DND-41 (cell line): ENCODE measurements at places on chromosomes 3 and 15.

- DNase-seq: no peak
Measured at GRCh38 chr15:85388566-85389305, 8.3 kb downstream of the AKAP13 start.

DNA sequence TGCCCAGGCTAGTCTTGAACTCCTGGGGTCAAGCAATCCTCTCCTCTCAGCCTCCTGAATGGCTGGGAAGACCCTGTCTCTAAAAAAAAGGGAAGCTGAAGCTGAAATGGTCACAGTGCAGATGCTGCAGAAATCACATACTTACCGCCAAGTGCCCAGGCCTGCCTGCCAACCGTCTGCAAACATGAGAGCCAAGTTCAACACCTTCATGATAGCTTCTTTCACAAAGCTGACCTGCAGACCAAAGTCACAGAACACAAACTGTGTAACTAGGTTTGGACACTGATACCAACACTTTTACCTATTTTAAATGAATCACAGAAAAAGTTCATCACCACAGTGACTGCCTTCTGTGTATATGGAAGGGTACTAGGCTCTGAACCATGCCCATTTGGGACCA is 22.8 kb upstream of the CYFIP1 start:
- no peak for DNase-seq

DNA sequence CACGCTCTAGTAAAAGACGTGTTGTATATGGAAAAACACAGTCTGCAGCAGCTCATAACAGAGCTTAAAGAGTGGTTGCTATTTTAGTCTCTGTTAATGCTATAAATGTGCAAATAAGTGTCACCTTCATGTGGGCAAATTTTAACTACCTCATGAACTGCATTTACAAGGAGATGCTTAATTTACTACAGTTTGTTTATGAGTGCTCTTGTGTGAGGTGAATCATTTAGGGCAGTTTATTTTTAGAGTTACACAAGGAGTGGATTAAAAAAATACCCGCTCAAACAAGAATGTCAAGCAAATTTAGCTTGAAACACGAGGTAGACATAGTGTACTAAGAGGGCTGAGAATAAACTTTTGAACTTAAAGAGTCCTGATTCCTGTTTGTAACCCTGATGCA is 579.0 kb downstream of the MFSD1 start:
- no peak for DNase-seq

DNA sequence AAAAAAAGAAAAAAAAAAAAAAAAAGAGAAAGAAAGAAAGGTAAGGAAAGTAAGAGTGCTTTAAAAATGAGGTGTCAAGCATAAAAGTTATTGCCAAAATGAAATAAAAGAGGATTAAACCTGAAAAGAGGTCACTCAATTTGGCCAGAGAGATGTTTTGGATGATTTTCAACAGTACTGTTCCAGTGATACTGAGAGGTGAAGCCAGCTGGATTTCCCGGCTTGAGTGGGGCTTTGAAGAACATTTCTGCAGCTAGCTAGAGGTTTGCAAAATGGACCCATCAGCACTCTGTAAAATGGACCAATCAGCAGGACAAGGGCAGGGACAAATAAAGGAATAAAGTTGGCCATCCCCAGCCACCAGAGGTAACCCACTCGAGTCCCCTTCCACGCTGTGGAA is 128.5 kb downstream of the LSAMP start:
- no peak for DNase-seq

GRCh38 chr3:66397745-66398144 is 103.1 kb downstream of the LRIG1 start:
- no peak for DNase-seq

GRCh38 chr15:82567661-82568060 is 27.4 kb upstream of the RPS17 start:
- DNase-seq: no peak

DNA sequence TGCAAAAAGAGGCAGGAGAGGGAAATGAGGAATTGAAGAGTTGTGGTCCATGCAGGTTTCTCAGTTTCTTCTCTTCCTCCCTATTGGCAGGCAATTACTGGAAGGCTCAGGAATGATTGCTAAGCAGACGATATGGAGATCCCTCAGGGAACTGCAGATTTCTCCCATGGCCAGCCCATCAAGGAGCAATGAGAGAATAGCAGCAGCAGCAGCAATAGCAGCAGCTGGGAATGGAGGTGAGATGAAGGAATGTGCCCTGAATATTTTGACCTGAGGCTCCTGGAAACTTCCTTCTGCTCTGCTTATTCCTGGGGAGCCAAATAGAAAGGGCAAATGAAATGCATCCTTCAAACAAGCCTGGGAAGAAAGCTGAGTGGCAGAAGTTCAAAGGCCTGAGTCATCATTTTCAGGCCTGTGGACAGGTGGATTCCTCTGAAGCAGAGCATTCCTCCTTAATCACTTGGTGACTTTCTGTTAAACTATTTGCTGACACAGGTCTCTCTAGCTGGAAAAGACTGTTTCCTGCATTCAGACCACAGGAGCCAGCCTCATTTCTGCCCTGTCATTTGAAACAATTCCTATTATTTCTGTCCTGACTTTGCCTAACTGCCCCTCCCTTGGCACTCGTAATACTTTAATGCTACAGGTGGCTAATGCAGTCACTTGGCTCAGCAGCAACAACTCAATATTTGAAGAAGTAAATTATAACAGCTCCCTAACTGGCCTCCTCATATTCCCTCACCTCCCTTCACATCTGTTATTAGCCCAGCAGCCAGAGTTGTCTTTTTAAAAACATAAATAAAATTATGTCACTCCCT is 146.9 kb upstream of the GADL1 start:
- no peak for DNase-seq

GRCh38 chr3:59885899-59886400 is 836.1 kb upstream of the CFAP20DC start:
- no peak for DNase-seq

- DNase-seq: no peak
Measured at GRCh38 chr15:33360886-33361285, 50.1 kb downstream of the RYR3 start.

GRCh38 chr15:90620379-90621067 is 90.8 kb downstream of the CRTC3 start:
- DNase-seq: peak; percentile 53

GRCh38 chr3:82157952-82158351 is 396.5 kb upstream of the GBE1 start:
- no peak for DNase-seq

GRCh38 chr15:68343579-68344225 is 66.2 kb downstream of the FEM1B start:
- DNase-seq: no peak

- DNase-seq: peak; percentile 34
Measured at GRCh38 chr3:122679882-122680474, 661 bp upstream of the PARP14 start.

DNA sequence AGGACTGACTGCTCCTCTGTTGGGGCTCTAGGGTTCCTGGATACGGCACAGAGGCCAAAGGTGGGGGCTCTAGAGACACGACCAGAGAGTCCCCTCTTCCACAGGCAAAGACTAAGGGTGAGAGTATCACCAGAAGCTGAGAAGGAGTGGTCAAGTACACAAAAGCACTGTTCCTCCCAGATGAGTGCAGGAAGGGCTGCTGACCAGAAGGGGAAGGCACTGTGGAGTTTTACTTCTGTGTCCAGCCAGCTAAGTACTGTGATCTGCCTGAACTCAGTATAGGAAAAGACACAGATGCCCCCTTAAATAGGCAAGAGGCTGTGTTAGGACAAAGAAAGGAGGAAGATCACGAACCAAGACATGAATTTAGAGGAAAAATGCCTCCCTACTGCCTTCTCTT is 11.7 kb downstream of the MRPS11 start:
- DNase-seq: no peak

DNA sequence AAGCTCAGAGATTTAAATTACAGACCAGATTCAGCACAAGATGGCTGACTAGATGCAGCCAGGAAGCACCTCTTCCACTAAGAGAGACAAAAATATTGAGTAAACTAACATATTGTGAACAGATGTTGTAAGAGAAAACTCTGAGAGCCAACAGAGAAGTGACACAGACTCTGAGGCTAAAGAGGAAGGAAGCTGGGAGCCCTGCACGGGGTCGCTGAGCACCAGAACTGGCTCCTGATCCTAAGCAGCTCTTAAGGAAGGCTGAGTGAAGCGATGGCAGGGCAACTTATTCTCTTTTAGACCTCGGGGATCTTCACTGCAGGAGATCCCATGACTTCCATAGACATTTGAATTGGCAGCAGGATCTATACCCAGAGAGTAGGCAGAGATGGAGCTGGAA is 578.0 kb upstream of the GRM7 start:
- DNase-seq: no peak

DNA sequence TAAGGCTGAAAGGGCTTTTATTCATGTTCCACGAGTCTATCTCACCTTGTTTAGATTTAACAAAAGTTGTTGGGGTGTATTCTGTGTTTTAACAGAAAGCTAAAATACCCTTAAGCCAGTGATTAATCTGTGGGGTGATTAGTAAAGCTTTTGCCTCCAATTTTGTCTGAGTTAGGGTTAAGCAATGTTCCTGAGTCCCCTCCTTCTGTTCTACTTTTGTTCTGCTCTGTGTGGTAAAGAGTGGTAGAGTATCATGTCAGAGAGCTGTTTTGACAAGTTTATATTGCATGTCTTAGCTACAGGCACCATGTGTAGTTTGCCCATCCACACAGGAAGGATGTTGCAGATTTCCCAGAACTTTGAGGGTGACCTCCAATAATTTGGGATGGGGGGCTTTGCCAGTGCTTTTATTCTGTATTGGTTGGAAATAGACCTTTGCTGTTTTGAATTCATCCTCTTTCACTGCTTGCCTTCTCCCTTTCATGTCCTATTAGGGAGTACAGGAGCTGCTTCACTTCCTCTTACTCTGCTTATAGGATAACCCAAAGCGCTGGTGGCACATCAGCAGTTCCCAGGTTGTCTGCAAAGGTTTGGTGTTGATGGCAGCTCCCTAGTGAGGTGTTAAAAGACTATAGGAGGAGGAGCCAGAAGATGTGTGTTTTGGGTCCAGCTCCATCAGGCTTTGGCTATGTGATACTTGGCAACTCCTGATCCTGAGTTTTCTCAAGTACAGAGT is 7.4 kb downstream of the PDE8A start:
- DNase-seq: no peak

- DNase-seq: no peak
Measured at GRCh38 chr3:120212505-120212904, 72.5 kb downstream of the GPR156 start.

DNA sequence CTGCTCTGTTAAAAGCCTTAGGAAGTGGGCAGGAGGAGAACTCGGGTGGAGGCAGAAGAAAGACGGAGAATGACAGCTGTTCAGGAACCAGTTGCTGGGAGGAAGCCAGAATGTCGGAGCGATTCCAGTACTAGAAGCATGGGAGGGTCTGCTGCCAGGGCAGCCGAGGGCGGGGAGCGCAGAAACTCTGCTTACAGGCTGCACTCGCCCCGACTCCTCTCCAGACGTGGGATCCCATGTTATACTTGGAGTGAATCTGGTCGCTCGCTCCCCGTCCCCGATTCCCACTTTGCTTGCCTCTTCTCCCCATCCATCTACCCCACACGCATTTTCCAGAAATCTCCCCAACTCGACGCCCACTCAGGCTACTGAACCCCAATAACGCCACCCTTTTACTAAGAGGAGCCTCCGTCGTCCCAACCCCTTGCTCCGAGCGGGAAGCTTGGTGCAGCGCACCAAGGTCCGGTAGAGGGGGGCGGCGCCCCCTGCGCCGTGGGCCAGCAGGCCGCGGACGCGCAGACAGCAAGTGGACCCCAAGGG is 665 bp downstream of the GATM start:
- DNase-seq: no peak

DNA sequence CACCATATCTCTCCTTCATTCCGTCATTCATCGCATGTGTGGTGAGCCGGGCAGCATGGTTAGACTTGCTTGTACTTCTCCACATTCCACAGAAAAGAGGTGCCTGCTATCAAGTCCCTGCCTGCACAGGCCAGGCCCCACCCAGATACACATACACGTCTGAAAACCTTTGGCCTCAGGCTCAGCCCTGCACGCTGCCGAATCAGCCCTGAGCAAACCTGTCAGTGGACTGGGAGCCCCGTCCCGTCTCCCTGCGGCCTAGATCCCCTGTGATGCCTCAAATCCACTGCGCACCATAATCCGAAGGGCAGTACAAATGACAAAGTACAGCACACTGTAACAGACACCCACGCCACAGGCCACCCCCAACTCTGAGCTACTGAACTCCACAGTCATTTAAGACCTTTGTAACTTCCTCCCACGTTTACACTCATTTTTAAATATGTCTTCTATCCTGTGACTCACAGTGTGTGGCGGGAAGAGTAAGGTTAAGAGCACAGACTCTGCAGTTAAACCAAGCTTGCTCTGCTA is 67.1 kb downstream of the MB21D2 start:
- no peak for DNase-seq

DNA sequence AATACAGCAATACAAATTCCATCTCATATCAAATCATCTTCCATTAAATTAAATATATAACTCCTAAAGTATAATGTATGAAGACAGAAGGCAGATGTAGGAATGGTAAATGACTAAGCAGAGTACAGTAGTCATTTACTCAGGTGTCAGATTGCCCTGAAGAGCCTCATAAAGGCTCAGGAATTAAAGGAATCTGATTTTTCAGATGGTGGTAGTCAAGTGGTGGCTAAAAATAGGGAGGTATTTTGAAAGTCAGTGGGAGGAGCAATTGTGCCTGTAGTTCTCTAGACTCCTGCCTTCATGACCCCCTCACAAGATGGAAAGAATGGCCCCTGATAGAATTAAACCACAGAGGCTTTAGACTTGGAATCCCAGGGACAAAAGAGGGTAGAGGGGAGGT is 142.7 kb upstream of the SYNPR start:
- no peak for DNase-seq

- no peak for DNase-seq
Measured at GRCh38 chr3:59163953-59164352, 114.1 kb upstream of the CFAP20DC start.

- no peak for DNase-seq
Measured at GRCh38 chr3:126394179-126394976, at the start of gene CFAP100. TSS of gene CFAP100 (plus strand) at chr3:126394909. CDS start at chr3:126396001, 1,092 bp downstream.

GRCh38 chr3:38646630-38647029 is 2.9 kb downstream of the SCN5A start:
- DNase-seq: no peak

DNA sequence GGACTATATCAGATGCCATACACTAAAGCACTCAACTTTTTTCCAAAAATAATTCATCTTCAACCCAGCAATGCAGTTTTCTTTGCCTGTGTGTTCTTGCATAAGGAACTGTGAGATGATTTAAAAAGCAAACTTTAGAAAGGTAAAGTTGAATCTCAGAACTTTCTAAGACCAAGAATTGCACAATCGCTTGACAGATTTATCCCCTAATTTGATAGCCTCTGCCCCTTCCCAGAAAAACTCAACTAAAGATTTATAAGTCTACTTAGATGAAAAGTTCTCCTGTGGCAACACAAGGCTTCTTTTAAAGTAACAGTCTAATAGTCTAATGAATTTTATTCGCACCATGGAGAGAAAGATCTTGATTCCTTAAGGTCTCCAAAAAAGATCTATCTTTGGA is 259.3 kb downstream of the MAGI1 start:
- no peak for DNase-seq
